ENCODE measurements at places on chromosomes 1 and 21.
A peak's percentile ranks its signal among the peaks of the same experiment; 100 is the strongest.

- no peak for DNase-seq
Measured at GRCh38 chr1:47449822-47450552, 12.1 kb downstream of the FOXD2 start.

DNA sequence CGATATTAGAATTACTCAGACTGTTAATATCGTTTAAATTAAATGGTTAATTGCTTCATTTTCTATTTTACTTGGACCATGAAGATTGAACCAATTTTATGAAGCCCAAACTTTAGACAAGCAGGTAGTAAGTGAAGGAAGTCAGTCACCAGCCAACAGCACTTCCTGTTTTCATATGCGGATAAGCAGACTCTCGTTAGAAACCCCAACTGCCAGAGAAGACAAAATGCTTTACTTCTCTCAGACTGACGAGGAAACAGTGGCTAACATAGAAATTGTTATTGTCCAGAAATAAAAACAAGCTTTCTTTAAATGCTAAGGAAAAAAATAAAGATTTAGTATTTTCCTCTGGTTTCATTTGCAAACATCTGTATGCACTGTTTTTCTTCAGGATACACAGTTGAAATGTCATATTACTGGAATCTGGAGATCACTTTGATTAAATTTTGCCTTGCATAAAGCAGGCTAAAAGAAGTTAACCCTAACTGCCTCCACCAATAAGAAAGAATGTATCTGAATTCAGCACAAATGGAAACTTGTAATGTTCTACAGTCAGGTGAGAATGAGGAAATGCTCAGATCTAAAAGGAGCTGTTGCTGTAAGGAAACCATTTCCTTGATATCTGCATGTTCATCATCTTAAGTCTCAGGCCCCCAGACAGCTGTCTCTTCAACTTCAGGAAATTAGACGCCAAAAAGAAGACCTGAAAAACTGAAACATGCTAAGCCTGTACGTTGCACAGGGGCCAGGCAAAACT, 129.8 kb upstream of the SAMSN1 start:
- DNase-seq = no peak

- no peak for DNase-seq
Measured at GRCh38 chr1:208298593-208299269, 54.5 kb upstream of the PLXNA2 start.

DNA sequence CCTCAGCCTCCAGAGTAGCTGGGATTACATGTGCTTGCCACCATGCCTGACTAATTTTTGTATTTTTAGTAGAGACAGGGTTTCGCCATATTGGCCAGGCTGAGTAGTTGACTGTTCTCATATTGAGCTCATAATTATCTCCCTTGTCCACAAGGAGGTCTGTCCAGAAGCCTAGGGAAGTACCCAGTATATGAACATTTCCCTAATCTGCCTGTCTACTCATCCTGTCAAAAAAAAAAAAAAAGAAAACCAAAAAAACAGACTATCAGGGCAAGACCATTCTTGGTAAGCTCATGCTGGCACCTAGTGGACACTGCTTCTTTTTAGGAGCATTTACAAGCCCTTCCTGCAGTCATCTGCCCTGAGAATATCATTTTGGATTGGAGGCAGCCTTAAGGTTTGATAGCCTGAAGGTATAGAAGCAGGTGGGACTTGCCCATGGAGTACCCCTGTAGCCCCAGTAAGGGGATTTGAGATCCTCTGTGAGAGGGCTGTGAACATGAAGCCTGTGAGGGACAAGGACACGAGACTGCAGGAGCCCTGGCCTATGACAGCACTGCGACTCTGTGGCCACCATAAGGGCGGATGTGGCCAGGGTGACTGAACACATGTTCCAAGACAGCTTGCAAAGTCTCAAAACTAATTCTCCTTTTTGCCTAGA, 10.8 kb upstream of the DUSP12 start:
- no peak for DNase-seq

DNA sequence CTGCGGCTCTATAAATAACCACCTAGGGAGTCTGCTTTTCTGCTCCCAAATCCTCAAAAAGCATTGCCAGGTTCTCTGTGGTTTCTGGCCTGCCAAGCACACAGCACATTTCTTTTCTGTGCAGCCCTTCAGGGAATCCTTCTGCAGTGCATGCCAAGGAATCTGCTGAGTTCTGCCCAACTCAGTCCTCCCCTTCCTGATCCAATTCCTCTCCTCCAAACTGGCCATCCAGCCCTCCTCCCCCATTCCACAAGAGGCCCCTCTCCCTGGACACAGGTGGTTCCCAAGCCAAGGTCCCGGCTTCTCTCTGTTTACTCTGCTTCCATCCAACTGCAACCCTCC, 61.8 kb downstream of the HIVEP3 start:
- no peak for DNase-seq

DNA sequence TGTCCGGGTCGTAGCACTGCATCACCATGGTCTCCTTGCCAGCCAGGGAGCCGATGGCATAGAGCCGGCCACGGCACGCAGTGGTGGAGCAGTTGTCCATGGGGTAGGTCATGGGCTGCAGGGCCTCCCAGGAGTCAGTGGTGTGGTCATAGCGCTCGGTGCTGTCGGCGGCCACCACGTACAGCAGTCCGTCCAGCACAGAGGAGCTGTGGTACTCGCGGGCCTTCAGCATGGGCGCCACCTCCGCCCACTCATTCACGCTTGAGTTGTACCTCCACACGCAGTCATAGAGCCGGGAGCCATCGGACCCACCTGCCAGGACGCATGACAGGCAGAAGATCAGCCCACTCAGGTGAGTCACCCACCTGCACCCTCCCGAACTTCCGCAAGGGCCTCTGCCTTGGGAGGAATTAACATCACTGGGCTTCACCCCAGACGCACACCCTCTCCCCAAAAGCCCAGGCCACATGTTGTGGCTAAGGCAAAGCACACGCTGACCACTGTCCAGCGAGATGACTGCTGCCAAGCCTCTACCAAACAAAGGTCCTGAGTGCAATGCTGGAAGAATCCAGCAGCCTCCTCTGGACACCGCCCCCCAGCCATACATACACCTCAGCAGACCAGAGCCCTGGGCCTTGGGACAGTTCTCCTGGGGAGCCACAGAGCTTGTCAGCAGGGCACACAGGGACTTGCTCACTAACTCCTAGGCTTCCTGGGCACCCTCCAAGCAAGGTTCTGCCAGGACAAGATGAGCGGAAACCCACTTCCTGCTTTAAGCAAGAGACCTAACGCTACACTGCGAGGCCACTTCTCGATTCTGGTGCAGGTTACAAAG, 3.3 kb downstream of the KLHL21 start:
- DNase-seq = no peak

DNA sequence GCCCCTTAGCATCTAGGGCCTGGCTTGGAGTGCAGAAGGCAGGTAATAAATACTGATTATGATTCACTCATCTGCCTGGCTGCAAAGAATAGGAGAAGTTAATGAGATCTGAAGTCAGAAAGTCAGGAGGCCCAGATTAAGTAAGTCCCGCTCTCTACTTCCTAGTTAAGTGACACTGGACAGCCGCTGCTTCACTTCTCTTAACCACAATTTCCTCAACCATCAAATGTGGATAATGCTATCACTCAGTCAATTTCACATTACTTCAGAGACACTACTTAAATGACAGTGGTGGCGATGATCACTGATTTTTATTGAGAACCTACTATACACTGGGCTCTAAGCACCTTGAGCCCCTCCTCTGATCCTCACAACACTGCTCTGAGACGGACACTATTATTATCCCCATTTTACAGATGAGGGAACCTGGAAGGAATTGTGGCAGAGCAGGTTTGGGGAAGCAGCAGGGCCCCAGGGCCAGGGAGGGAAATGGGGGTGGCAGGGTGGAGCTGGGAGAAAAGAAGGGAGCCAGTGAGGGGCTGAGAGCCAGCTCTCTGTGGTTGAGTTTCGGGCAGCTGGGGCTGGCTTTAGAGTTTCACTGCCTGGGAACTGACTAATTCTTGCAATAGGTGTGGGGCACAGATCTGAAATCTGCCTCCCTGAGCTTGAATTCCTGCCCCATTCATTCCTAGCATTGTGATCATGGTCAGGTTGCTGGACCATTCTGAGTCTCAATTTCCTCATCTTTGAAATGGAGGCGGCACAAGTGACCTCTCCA, 2.4 kb upstream of the E2F2 start:
- no peak for DNase-seq

DNA sequence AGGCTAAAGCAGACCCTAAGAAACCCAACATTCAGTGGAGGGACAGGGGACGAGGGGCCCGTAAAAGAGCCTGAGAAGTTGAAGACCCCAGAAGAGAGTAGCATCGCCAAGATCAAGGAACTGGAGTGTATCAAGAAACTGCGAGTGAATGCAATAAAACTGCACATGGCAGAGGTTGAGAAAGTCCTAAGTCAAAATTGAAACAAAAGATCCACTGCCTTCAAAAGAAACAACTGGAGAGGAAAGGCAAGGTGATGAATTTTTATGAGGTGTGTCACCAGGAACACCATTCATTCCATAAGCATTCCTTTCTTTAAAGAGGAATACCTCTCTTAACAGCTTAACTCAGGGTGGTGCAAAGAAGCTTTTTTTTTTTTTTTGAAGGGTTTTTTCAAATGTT, 38.3 kb upstream of the ADORA3 start:
- no peak for DNase-seq

GRCh38 chr1:198876371-198876871, 237.6 kb downstream of the PTPRC start:
- peak; percentile 16 for DNase-seq

DNA sequence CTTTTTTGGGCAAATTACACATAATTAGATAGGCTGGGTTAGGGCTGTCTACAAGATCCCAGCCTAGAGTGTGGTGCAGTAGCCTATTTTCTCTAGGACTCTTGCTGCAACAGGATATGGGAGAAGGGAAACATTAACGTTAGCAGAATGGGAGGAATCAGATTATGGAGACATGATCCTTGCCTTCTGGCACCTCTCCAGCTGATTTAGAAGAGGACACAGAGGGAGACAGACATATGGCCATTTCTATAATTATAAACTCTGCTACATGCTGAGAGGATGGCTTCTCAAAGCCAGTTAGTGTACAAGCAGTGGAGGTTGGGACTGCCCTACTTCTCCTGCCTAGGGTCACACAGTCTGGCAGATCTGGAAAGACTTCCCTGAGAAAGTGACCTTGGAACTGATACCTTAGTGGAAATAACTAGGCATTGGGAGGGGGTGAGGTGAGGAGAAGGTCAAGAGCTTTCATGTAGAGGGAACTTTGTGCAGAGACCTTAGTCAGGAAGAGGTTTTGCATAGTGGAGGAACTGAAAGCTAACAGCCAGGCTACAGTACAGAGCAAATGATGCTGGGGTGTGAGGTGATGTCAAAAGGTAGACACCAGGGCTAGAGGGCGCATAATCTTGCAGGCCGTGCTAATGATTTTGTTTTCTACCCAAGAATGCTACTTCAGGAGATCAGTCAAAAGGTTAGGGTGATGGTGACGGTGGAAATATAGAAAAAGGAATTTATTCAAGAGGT, 1.2 kb upstream of the CD1D start:
- DNase-seq = no peak

DNA sequence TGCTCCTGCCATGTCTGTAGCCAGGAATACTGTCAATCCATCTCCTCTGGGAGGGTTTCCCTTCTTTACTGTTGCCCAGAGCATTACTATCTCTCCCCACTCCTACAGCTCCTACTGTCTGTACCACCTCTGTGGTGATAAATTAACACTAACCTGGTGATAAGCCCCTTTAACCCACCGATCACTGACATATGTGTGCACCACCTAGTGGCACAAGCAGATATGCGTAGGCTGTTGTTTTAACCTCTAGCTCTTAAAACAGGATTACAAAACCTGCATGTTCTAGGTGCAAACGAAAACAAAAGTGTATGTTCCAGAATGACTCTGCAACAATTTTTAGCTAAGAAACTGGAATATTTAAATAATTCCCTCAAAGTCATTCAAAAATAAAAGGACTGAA, 93.9 kb upstream of the BEND5 start:
- DNase-seq = no peak

GRCh38 chr1:158355773-158356285, 2.1 kb downstream of the CD1E start:
- DNase-seq = no peak

- DNase-seq = no peak
Measured at GRCh38 chr1:224053456-224053855, 60.5 kb upstream of the FBXO28 start.

- no peak for DNase-seq
Measured at GRCh38 chr1:161730050-161730564, 8.8 kb downstream of the FCRLB start.

GRCh38 chr1:1591452-1591851, 8.5 kb downstream of the FNDC10 start:
- DNase-seq = no peak

DNA sequence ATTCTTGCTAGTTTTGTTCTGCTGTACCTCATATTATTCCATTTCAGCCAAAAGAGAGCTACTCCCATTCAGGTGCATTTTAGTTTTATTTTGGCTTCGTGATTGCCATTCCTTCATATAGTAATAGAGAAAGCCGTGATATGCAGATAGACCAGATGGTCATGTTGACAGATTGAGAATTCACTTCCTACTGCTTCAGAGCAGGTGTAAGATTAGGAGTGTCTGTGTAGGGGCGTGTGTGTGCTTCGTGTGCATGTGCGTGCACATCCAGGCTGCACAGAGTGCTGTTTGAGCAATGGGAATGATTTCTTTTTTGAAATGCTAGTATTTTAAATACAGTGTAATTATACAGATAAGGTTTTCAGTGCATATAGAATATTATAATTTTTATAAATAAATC, 10.3 kb downstream of the NFIA start:
- no peak for DNase-seq

GRCh38 chr1:12111741-12112140, 48.6 kb downstream of the TNFRSF8 start:
- DNase-seq = no peak

DNA sequence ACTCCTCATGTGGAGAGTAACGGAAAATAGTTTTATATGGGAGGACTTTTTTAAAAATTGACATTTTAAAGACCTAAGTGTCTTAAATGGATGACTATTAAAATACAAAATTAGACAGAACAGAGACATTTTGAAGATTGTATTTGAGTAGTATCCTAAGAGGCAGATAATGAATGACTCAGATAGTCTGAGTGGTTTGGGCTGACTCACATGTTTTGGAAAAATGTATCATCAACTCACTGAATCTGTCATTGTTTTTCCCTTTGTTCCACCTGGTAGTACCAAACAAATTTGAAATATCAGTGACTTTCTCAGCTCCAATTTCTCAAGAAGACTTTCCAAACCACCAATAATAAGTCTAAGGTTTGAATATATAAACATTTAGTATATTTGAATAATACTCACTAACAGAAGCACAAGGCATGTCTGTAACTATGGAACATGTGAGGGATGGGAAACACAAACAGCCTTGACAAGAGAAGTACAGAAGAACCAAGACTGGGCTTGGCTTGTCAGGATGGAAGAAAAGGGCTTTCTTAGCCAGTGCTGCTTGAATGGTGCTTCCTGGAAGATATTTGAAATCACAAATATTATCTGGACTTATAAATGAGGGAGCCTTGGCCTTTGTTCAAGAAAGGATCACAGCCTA, 90.6 kb downstream of the SGIP1 start:
- DNase-seq = no peak

All from iPS DF 6.9 (cell line).